Effector CD4-positive, alpha-beta T cell (primary cell): ENCODE measurements at places on chromosomes 7 and 10.
A peak's percentile ranks its signal among the peaks of the same experiment; 100 is the strongest.

DNA sequence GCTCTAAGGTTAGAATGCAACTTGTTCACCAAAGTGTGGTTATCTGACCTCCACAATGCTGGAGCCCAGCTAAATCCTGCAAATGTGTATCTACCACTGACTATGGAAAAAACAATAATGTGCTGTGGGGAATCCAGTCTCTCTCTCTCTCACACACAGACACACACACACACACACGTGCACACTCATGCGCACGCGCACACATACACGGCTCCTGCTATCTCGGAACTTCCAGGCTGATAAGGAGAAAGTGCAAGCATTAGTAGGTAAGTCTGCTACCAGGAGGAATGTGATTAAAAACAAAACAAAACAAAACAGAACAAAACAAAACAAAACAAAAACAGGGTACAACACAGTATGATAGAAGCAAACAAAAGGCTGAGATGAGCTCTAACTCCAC is 205.2 kb downstream of the FRMD4A start:
- no peak for DNase-seq

- no peak for DNase-seq
These were observed 142.5 kb upstream of the LRRTM3 start for GRCh38 chr10:66783316-66783715.

DNA sequence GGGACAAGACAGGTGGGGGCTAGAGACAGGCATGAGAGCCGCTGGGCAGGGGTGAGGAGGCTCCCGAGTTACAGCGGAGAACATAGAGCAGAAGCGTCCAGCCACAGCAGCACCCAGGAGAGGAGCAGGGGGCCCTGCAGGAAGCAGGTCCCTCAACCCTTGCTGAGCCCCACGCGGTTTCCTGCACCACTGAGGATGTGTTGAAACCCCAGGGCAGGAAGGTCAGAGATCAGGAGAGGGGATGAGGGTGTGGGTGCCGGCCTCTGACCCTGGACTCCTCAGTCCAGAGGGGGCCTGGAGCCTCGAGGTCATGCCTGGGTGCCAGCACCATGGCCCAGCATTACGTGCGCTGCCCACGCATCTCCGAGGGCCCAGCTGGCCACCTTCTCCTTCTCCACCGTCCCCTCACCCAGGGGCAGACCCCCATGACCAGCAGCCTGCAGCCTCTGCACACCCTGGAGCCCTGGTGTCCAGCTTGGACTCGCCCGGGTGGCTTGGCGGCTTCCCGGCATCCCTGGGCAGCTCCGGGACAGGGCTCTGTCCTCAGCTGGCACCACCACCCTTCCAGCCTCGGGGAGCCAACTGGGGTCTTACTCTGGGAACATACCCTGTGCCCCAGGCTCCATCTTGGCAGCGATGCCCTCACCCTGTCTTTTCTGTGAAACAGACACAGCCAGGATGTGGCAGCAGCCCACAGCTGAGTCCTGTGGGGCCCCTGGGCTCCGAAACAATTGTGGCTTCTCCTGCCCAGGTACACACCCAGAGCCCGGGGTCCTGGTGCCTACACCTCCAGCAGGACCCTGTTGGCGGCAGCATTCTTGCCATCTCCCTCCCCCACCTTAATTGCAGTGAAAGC is 52.0 kb downstream of the STK32C start:
- DNase-seq, result no peak

GRCh38 chr7:28419716-28420115 is 7.4 kb downstream of the CREB5 start:
- no peak for DNase-seq

DNA sequence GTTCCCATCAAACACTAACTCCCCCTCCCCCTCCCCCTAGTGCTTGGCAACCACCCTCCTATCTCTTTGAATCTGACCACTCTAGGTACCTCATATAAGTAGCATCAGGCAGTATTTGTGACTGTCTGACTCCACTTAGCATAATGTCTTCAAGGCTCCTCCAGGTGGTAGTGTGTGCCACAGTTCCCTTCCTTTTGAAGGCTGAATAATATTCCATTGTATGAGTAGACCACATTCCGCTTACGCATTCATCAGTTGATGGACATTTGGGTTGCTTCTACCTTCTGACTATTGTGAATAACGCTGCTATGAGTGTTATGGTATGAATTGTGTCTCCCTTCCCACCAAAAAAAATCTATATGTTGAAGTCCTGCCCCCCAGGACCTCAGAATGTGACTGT is 89.6 kb downstream of the PRKAG2 start:
- DNase-seq, result no peak

DNA sequence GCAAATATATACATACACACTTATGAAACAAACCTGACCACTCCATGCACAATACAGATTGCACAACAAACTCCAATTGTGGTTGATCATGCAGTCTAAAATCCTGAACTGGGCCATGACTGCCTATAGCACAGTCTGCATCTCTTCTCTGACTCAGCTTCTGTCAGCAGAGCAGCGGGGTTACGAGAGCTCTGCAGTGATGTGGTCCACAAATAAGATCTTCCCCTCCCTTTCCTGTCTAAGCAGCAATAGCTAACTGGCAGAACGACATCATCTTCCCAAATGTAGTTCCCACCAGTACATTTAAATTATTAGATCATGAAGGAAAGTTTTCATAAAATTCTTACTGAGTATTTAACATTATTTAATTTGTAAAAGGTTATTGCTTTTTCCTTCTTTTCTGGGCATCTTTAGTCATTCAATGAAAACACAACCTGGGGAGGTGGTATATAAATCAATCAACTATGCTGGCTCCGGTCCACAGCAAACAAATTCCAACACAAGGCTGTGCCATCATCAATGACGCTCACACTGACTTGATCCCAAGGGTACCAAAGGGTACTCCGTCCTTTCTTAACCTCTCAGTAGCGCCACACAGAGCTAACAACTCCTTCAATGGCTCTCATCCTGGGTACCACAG is 17.1 kb downstream of the ARHGAP21 start:
- no peak for DNase-seq

- DNase-seq, result no peak
These were observed 256.1 kb downstream of the ZMYND11 start for GRCh38 chr10:391305-391704.

GRCh38 chr7:48635796-48636195 is 288.6 kb upstream of the CDC14C start:
- no peak for DNase-seq

DNA sequence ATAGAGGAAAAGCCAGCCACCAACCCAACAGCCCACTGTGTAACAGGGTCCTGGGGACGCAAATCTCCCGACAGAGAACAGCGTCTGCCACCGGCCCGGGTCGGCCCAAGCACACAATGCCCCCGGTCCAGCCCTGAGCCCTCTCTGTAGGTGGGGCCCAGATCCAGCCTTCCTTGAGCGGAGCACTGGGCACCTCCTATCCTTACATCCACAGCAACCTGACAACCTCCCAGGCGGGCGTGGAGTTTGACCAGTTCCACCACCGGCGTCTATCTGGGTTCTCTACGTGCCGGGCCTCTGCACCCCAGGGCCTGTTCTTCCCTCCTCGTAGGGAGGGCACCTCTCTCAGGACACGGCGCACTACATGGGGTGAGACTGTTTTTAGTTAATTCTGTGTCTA is 109.0 kb downstream of the CYTH3 start:
- no peak for DNase-seq

GRCh38 chr7:96414931-96415292 is 93.0 kb upstream of the SLC25A13 start:
- peak; percentile 3 for DNase-seq

- DNase-seq, result no peak
These were observed 23.0 kb downstream of the BZW2 start for GRCh38 chr7:16668978-16669377.

- no peak for DNase-seq
These were observed 802 bp upstream of the CDK6 start for GRCh38 chr7:92837000-92837749.

- DNase-seq, result no peak
These were observed 595 bp upstream of the SUN1 start for GRCh38 chr7:831596-832166.

- DNase-seq, result no peak
These were observed 4.2 kb downstream of the EPHB4 start for GRCh38 chr7:100823140-100823525.

- no peak for DNase-seq
These were observed 687 bp downstream of the HELLS start for GRCh38 chr10:94546049-94546900.

DNA sequence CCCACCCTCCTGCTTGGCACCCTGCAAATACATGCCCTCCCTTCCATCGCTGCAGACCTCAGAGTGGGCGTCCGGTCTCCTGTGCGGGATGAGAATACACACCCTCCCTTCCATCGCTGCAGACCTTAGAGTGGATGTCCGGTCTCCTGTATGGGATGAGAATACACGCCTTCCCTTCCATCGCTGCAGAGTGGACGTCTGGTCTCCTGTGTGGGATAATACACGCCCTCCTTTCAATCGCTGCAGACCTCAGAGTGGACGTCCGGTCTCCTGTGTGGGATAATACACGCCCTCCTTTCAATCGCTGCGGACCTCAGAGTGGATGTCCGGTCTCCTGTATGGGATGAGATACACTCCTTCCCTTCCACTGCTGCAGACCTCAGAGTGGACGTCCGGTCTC is 128.1 kb downstream of the VIPR2 start:
- no peak for DNase-seq

DNA sequence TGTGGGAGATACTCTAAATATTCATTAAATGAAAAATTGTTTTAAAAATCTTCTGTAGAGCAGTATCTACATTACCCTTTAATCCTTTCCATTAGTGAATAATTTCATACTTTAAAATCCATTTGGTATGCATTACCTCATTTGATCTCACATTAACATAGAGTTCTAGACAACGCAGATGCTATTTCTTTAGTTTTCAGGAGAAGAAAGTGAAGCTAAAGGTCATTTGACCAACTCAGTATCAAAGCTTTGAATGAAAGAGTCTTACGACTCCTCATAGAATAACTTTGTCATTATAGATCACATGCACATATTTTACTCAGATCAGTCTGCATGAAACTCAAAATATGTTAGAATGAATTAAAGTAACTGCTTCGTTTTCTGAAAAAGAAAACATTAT is 460.2 kb downstream of the DNAJB9 start:
- no peak for DNase-seq

GRCh38 chr7:139598642-139599041 is 75.2 kb downstream of the CLEC2L start:
- no peak for DNase-seq

DNA sequence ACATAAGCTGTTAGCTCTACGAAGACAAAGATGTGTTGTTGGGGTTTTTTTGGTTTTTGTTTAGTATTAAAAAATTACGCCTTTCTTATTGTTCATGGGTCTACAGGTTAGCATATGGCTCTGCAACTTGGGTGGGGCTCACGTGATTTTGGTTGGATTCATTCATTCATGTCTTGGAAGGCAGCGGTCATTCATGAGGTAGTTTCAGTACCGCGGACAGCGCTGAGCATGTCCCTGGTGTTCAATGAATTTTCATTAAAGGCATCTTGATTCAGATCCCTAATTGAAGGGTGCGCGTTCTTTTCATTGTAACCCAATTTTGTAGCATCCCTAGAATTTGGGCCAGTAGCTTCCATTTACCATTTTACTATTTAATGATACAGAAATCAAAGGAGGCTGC is 42.9 kb upstream of the TCERG1L start:
- no peak for DNase-seq

- DNase-seq, result no peak
These were observed 20.3 kb upstream of the SAR1A start for GRCh38 chr10:70190581-70190980.

DNA sequence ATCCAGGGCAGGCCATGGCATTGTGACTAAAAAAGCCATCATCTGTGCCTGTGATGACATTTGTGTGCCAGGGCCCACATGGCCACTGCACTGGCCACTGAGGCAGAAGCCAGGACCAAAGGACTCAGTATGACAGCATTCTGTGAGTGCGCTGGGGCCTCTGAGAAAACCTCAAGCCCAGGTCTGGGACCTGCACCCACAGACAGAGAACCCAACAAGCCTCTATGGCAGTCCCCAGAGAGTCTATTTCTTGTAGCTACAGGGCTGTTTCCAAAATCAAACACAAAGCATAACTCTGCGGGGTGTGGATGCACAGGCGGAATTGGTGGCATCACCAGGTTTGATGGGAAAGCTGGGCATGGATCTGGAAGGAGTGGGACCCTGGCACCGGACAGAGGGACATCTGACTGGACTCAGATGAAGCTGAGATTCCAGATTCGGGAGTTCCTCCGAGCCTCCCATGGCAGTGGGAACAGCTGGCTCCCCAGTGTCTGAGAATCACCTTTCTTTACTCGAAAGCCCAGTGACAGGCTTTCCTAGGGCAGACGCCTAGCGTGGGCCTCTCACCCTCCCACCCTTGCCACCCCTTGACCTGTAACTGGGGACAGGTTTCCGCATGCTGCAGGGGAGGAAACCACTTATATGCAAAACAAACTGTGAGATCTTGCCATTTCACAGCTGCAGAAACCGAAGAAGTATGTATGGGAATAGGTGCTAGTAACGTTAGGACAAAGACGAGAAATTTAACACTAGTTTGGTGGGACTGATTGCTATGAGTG is 70.6 kb upstream of the RHEB start:
- DNase-seq, result no peak

- no peak for DNase-seq
These were observed 80.8 kb downstream of the RBM20 start for GRCh38 chr10:110724937-110725336.

GRCh38 chr10:29957907-29958331 is 101.5 kb downstream of the JCAD start:
- DNase-seq, result no peak

DNA sequence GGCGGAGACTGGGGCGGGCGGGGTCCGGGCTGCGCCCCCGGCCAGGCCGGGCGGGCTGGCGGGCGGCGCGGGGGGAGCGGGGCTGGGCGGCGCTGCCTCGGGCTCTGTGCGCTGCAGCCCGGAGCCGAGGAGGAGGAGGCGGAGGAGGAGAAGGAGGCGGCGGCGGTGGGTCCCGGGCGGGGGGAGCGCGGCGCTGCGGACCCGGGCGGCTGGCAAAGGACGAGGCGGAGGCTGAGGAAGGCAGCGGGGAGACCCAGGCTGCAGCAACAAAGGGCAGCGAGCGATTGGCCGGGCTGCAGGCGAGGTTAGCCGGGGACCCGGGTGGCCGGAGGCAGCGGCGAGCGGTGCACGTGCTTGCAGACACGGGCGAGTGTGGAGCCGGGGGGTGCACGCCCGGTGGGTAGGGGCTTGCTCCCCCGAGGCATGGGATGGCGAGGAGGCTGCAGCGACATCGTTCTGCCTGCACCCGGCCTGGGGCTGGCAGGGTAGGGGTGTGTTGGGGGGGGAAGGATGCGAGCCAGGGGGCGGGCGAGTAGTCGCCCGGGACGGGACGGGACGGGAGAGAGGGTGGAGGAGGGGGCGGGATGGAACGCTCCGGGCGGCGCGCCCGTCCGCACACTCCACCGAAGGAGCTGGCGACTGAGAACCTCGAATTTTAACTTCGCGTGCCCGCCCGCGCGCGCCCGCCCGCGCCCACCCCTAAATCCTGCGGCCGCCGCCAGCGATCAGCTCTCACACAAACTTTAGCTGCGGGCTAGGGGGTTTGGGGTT is 844 bp upstream of the KAT6B start:
- DNase-seq, result peak; percentile 40

- peak; percentile 55 for DNase-seq
These were observed 81.3 kb downstream of the PRKCQ start for GRCh38 chr10:6498771-6499170.
